ENCODE measurements at places on chromosomes 2 and 18. TPM values are rescaled to one million over a fixed set of nuclear protein-coding genes. Genes with fewer than 3 reads are reported as not detected.

Gene CHRNG
- total RNA-seq, result not detected

Gene TPGS2
- 89.0 TPM for total RNA-seq

Gene GALM
- total RNA-seq, result 18.5 TPM

Gene MC2R
- total RNA-seq, result not detected
